Spleen (tissue), 13 donors: ENCODE measurements at places on chromosomes 13 and 19. TPM values are rescaled to one million over a fixed set of nuclear protein-coding genes. Genes with fewer than 3 reads are reported as not detected.

The ZNF555 gene
- 1.4 TPM for polyA plus RNA-seq

The NANOS3 gene
- polyA plus RNA-seq = 0.52 TPM

The GPR12 gene
- polyA plus RNA-seq = 0.02 TPM

The LACC1 gene
- 4.3 TPM for polyA plus RNA-seq

The FGF21 gene
- polyA plus RNA-seq = not detected

The PDCD2L gene
- polyA plus RNA-seq = 11.1 TPM

The ADM5 gene
- 3.5 TPM for polyA plus RNA-seq

The LILRB4 gene
- 11.2 TPM for polyA plus RNA-seq

The ZNF14 gene
- polyA plus RNA-seq = 7.6 TPM

The TJP3 gene
- 0.39 TPM for polyA plus RNA-seq

The MIR17HG gene
- 6.1 TPM for polyA plus RNA-seq

The DMAC2 gene
- polyA plus RNA-seq = 19.2 TPM

The CDADC1 gene
- polyA plus RNA-seq = 3.3 TPM

The SIGLECL1 gene
- 0.26 TPM for polyA plus RNA-seq

The ALKBH6 gene
- polyA plus RNA-seq = 24.3 TPM

The ZNF682 gene
- 7.3 TPM for polyA plus RNA-seq

The FCER2 gene
- 105 TPM for polyA plus RNA-seq

The SPTBN4 gene
- 0.61 TPM for polyA plus RNA-seq

The KLK12 gene
- not detected for polyA plus RNA-seq

The CCDC61 gene
- polyA plus RNA-seq = 24.6 TPM

The MBD3L2 gene
- polyA plus RNA-seq = not detected
